Esophagus muscularis mucosa (tissue), 4 donors: ENCODE measurements at places on chromosomes 6 and 20.

DNA sequence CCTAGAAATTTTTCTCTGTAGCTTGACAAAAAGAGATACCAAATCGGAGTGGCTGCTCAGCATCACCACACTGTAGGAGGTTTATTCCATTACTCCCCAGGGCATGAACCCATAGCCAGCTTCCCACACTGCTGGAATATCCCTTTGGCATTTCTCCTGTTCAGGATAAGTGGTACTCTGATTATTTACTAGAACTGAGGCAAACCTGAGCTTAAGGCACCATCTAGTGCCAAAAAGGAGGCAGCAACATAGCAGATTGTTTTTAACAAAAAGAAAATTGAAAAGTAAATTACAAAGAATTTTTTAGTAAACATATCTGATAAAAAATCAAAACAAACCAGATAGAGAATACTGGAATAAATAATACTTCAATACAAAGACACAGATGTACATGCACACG lies 181.7 kb downstream of the WDR27 start:
- no peak for DNase-seq

GRCh38 chr6:75220357-75220756 lies 14.5 kb upstream of the COL12A1 start:
- DNase-seq: no peak

GRCh38 chr20:24245094-24245493 lies 224.3 kb upstream of the SYNDIG1 start:
- DNase-seq: no peak

DNA sequence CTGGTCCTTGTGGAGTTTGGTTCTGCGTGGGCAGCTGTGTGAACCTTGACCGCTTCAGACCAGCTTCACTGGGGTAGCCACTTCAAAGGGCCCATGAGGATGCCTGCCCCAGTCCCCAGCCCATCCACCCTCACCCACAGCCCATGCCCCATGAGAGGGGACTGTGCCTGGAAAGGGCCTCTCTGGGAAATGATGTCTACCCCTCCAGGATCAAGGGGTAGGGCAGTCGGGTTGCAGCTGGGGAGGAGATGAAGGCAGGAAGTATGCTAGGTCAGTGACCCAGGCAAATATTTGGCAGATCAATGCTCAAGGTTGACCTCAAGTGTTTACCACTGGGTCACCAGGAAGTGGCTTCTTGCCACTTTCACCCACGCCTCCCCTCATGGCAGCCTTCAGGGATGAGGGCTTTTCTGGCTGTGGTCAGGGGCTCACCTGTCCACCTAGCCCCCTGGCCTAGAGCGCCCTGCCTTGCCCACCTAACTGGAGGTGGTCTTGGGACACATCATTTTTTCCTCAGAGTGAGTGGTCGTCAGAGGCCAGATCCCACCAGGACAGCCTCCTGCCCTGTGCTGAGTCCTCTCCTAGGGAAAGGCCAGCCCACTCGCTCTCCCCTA lies 109.5 kb downstream of the SNX5 start:
- DNase-seq: no peak

GRCh38 chr20:21134883-21135493 lies 9.1 kb downstream of the KIZ start:
- no peak for DNase-seq

DNA sequence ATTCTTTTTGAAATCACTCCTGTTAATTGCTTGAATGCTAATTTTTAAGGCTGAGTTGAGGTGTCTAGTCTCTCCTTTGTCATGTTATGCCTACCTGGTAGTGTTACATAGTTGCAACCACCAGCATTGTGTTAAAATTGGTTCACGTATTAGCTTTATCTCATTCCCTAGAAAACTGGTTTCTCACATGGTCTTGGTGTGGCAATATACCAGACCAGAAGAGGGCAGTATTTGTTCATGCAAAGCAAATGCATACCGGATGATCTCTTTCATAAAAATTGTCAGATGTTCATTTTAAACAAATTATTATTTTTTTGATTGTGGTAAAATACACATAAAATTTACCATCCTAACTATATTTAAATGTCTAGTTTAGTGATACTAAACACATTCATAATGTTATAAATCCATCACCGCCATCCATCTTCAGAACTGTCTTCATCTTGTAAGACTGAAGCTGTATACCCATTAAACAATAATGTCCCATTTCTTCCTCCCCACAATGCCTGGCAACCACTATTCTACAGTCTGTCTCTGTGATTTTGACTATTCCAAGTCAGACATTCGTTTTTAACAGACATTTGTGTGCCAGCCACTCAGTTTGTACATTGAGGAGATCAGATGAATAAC lies 92.8 kb downstream of the ATRN start:
- DNase-seq: no peak

GRCh38 chr6:154441995-154442310 lies 68.5 kb downstream of the CNKSR3 start:
- no peak for DNase-seq

DNA sequence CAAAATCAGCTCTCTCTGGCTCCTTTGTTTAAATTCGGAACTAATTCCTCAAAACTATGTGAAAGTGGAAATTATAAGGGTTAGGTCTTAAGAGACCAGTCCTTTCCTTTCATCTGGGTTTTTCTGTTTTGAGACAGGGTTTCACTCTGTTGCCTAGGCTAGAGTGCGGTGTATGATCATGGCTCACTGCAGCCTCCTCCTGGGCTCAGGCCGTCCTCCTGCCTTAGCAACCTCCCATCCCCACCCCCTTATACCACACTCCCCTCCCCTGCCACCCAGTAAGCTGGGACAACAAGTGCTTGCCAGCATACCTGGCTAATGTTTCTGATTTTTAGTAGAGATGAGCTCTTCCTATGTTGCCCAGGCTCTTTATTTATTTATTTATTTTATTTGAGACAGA lies 12.8 kb upstream of the SSR1 start:
- DNase-seq: no peak

GRCh38 chr6:139732451-139732850 lies 358.0 kb upstream of the CITED2 start:
- DNase-seq: no peak

- no peak for DNase-seq
Observed at GRCh38 chr6:115821798-115822197, 238.9 kb downstream of the FRK start.

GRCh38 chr6:136975089-136975715 lies 53.1 kb downstream of the SLC35D3 start:
- peak; percentile 29 for DNase-seq

DNA sequence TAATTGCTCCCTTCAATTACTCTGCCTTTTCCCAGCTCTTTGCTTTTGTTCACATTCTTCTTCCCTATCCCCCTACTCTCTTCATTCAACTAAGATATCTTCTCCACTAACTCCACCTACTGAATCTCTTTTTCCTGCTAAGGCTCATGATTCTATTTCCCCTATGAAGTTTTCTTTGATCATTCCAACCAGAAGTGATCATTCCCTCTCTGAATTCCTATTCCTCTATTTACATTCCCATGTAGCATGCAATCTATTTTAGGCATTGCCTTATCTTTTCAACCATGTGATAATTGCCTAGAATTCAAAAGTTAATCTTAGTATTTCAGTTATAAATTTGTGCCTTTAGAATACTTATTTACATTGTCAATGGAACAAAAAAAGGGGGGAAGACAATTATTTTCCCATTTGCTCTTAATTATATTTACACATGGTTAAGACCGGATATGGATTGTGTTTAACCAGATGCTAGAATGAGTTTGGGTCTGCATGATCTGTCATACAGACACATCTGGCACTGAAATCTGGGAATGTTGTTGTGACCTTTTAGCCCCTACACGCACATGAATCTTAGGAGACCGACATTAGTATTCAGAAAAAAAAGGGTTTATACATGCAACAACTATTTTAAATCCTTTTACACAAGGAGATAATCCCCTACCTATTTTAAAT lies 20.8 kb downstream of the MOXD1 start:
- no peak for DNase-seq

GRCh38 chr20:50642288-50642803 lies 49.0 kb downstream of the RIPOR3 start:
- no peak for DNase-seq

DNA sequence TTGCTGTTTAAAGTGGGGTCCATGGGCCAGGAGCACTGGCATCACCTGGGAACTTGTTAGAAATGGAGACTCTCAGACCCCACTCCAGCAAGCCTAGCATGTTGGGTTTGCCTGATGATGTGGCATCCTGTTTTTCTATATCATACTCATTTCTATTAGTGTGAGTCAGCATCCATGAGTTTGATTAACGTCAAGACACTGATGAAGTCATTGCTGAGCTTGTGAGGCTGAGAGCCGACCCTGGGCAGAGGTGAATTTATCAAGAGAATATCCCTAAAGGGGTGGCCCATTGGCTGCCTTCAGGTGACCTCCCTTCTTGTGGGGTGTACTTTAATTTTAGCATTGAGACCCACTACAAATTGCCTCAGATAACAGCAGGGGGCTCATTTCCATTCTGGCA lies 43.4 kb upstream of the RNF144B start:
- no peak for DNase-seq

DNA sequence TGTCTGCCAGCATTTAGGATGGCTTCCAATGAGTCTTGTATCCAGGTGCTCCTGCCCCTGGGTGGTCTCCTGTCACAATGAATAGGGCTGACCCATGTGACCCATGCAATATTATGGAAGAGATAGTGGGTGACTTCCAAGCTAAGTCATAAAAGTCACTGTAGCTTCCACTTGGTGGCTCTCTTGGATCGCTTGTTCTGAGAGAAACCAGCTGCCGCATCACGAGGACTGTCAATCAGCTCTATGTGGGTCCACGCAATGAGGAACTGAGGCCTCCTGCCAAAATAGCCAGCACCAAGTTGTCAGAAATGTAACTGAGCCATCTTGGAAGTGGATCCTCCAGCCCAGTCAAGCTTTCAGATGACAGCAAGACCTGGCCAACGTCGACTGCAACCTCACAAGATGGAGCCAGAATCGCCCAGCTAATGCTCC lies 14.9 kb upstream of the MATN4 start:
- DNase-seq: no peak

- DNase-seq: no peak
Observed at GRCh38 chr6:159440349-159440748, 252.7 kb downstream of the SOD2 start.

DNA sequence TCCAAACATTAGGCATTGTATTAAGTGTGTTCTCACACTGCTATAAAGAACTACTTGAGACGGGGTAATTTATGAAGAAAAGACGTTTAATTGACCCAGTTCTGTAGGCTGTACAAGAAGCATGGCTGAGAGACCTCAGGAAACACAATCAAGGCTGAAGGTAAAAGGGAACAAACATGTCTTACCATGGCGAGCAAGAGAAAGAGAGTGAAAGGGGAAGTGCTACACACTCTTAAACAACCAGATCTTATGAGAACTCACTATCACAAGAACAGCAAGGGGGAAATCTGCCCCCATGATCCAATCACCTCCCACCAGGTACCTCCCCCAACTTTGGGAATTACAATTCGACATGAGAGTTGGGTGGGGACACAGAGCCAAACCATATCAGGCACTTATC lies 86.6 kb upstream of the TOP1 start:
- DNase-seq: no peak

GRCh38 chr6:82015043-82015442 lies 232.5 kb downstream of the IBTK start:
- no peak for DNase-seq
